ENCODE measurements at places on chromosomes 12 and 14.
A peak's percentile ranks its signal among the peaks of the same experiment; 100 is the strongest.

DNA sequence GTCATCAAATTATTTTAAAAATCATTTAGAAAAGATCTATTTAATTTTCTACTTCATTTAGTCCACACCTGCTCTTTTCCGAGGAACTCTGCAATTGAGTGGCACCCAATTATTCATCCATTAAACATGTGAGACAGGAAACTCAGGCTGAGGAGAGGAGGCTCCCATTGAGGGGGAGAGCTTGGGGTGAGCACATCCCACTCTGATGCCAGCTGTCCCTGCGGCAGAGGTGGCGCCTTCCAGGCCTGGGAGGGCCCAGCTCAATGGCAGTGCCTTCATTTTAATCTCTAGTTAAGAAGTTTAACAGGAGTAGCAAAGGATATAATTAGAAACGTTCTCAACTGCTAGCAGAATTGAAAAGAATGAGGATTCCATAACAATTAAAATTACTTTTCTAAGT is 92.0 kb downstream of the ITPR2 start:
- DNase-seq, result no peak

DNA sequence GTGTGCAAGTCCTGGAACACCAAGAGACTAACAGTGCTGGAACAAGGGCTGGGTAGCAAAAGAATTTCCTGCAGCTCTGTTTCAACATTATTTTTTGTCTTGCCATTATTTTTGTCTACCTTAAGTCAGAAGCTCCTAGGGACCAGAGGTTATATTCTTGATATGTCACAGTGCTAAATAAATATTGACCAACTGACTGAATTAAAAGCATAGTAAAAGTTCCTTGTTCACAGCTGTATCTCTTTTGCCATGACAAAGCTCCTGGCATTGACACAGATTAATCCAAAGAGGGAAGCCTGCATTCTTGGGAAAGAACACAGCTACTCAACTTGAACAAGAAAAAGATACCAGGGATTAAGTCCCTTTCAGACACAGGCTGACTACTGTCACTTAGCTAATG is 136.5 kb downstream of the SPTSSA start:
- DNase-seq, result no peak

GRCh38 chr12:41930866-41931437 is 213.7 kb downstream of the GXYLT1 start:
- no peak for DNase-seq

GRCh38 chr12:27861428-27862167 is 81.6 kb upstream of the MANSC4 start:
- no peak for DNase-seq

- DNase-seq, result peak; percentile 59
These were observed 33.4 kb downstream of the CDC42BPB start for GRCh38 chr14:103023881-103024473.

DNA sequence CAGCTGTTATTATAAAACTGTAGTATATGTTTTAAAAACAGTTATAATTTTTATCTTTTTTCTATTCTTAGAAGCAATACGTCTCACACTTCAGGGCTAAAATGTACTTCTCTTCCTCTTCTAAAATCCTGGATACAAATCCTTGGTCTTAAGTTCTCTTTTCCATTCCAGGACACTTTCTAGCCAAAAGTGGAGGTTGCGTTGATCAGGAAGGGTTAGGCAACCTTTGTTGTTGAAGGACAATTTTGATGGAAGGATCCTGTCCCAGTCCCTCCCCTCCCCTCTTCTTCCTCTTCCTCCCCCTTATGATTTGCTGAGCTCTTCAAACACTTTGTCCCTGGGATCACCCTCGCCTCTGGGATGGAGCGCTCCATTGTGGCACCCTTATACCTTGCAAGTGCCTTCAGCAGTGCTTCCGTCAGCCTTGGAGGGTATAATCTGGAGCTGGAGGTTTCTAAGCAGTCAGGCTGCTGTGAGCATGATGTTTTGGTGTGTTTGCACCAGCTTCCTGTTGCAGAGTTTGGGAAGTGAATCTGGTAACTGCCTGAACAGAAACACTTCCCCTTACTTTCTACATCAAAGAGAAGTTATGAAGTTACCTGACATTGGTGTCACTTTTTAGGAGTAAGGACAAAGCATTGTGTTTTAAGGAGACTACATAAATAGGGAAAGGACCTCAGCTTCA is 87.4 kb upstream of the SLC38A2 start:
- DNase-seq, result no peak

DNA sequence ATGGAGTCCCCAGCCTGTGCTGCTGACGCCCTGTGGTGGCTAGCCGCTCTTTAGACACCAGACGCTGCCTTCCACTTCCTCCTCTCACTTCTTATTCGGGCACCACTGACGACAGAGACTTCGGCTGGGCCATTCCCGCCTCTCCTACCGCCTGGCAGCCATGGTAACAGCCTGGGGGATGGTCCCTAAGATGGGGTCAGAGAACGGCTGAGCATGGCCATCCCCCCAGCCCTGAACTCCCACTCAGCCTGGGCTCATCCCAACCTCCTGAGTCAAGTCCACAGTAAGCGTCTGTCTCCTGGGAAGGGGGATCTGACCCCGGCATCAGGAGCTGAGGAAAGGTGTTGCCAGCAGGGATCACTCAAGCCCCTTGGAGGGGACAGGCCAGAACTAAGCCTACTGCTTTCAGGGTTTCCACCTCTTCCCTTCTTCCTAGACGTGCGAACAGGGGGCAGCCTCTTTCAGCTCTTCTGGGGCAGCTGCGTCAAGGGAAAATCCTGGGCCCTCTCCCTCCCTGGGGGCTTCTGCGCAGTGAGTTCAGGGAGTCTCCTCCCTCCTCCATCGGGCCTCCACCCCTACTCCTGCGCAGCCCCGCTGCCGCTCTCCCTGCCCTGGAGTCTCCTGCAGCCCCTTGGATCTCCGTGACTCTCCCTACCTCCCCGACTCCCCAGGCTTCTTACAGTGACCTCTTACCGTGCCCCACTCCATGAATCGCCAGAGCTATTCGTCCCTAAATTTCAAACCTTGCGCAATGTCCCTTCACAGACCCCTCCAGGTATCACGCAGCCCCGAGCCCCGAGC is 643 bp upstream of the TAMALIN start:
- no peak for DNase-seq

- DNase-seq, result peak; percentile 44
These were observed 43.5 kb downstream of the CKAP4 start for GRCh38 chr12:106204312-106204711.

DNA sequence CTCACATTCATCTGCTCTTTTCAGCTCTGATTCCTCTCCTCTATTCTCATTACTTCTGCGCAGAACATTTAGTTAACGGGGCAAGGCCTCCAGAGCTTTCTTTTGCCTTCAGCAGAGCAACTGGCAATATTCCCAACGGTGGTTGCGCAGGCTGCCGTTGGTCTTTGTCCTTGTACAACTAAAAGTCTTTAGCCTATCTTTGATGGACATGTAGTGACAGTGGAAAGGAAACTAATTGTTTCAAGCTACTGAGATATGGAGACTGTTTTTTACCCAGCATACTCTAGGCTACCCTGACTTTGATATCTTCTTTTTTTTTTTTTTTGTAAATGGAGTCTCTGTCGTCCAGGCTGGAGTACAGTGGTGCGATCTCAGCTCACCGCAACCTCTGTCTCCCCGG is 12.6 kb downstream of the R3HDM2 start:
- no peak for DNase-seq

- peak; percentile 75 for DNase-seq
These were observed 76.0 kb downstream of the VCPKMT start for GRCh38 chr14:50040401-50040775.

GRCh38 chr12:54522243-54522642 is 24.7 kb downstream of the NCKAP1L start:
- DNase-seq, result no peak

DNA sequence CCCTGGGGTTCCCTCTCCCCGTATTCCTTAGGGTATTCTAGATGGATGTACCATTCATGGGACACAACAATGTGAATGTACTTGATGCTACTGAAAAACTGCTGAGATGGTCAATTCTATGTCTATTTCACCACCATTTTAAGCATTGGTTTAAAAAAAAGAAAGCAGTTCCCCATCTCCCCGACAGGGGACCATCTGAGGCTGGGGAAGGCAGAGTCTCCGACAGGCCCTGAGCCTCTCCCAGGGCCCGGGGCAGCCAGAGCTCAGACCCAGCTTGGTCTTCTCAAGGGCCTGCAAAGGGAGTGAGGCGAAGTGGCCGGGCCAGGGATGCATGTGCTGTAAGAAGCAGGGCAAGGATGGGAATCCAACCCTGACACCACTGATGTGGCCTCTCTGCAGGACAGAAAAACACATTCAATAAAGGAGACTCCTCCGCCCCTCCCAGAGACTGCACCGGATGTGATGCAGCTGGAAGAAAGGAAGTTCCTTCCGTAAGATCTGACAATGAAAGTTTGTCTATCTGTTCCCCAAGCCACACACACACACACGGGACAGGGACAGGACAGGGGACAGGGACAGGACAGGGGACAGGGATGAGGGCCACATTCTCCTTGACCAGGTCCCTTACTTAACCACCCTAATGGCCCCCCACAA is 234.1 kb downstream of the BCL11B start:
- DNase-seq, result peak; percentile 34

GRCh38 chr14:77849711-77850110 is 49.8 kb downstream of the ADCK1 start:
- DNase-seq, result peak; percentile 55

DNA sequence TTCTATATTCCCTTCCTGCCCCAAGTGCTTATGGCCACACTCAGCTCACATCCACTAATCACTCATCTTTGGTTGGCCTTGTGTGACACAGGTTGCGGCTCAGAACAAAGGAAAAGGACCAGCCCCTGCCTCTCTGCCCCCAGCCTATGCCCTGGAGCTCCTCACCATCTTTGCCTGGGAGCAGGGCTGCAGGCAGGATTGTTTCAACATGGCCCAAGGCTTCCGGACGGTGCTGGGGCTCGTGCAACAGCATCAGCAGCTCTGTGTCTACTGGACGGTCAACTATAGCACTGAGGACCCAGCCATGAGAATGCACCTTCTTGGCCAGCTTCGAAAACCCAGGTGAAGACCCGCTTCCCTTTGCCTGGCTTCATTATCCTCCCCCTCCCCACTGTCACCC is 15.8 kb upstream of the OAS2 start:
- DNase-seq, result no peak

DNA sequence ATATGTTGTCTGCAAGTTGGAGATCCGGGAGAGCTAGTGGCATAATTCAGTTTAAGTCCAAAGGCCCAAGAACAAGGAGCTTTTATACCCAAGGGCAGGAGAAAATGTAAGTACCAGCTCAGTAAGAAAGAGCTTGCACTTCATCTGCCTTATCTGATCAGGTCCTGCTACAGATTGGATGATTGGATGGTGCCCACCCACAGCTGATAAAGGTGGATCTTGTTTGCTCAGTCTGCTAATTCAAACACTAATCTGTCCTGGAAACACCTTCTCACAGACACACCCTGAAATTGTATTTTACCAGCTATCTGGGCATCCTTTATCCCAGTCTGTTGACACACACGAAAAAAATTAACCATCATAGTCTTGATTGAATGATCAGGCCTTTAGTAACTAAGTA is 230.7 kb upstream of the SLC16A7 start:
- no peak for DNase-seq

DNA sequence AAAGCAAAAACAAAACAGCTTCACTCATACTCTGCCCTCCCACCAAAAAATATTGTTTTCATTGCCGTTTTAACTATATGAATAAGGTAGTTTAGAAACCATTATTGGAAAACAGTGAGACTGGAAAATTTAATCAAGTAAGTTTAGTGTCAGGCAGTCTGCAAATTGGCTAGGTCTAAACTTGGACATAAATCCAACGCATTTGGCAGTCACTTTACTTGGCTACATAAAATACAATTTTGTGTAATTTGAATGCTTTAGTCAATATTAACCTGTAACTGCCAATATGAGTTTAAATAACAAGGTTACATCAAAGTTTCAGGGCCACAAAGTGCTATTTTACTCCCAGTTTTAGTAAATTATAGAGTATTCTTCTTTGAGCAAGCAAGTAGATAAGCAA is 202.3 kb upstream of the SLC38A2 start:
- no peak for DNase-seq

GRCh38 chr12:52361553-52361952 is 5.7 kb downstream of the KRT85 start:
- no peak for DNase-seq

DNA sequence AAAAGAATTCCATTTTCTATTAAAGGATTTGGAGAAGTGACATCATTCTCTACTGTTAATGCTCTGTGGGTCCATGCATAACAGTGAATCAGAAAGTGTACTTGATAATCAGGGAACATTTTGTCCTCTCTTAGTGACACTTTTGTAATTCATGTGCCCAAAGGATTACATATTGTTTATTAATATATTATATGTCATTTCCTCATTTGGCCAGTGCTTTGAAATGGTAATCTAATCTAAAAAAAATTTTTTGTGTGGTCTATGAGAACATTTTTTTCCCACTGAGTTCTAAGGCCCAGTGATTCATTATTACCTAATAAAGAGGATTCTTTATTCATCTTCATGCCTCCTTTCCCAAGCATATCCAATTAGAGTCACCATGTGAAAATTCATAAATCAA is 79.7 kb upstream of the MYF6 start:
- DNase-seq, result peak; percentile 73

DNA sequence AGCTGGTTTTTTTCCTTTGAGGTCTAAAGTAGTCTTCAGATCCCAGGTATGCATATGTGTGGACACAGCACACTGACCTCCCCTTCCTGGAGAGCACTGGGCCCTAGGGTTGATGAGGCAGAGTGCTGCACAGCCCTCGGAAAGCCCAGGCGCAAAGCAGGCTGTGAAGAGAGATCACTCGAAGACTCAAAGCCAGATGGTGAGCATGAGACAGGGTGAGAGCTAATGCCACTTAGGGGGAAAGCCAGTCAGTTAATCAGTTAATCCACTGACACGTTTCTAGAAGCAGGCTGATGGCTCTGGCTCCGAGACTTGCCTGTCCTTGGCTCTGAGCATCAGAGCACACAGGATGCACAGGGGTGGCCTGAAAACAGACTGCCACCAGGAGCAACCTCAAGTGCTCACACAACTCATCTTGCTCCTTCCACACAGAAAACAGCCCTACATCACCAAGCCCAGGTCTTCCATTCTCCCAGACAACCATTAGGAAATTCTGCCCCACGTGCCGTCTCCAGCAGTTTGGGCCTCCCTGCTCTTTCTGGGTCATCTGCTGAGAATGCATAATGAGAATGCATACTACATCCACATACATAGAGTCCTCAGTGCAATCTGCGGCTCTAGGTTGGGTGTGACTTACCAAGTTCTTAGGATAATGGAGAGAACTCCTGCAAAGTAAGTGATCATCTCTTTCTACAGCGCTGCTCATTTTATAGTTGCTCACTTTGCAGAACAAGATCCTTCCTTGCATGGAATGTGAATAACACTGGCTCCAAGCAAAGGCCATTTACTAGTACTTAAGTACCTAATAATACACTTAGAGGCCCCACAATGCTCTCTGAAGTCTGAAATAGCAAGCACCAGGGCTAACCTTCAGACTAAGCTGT is 12.0 kb downstream of the AQP6 start:
- no peak for DNase-seq

- peak; percentile 49 for DNase-seq
These were observed 153.2 kb downstream of the CCER1 start for GRCh38 chr12:90801776-90802175.
